ENCODE measurements at places on chromosomes 12 and 14. TPM values are rescaled to one million over a fixed set of nuclear protein-coding genes. Genes with fewer than 3 reads are reported as not detected.

- no peak for DNase-seq
Observed at GRCh38 chr12:125544960-125545359, 479.7 kb downstream of the AACS start.

The ACACB gene
- 9.5 TPM for polyA plus RNA-seq

DNA sequence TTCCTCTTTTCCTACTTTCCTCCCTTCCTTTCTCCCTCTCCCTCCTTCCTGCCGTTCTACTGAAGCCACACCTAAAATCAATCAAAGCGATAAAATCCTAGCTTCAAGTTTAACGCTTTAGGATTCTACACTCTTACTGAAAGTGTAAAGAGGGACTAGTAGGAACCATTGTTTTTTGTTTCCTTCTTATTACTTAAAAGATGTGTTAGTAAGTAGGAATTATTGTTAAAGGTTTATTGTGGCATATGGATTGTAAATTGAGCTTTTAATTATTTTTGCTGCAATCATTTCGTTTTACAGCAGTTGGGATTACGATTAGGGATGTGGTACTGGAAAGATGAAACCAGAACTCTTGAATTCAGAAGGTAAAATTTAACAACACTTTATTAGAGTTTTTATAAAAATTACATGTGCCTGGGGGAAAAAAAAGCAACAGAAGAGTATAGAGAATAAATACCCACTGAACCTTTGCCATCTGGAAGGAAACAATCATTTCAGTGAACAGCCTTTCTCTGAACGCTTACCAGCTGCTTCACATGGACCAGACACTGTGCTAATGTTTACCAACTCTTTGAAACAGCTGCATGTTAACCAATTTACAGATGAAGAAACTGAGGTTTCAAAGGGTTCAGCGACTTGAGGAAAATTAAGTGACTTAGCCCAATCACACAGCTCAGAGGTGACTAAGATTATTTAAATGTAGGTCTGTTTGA, 1.0 kb downstream of the PPP1R36 start:
- no peak for DNase-seq

DNA sequence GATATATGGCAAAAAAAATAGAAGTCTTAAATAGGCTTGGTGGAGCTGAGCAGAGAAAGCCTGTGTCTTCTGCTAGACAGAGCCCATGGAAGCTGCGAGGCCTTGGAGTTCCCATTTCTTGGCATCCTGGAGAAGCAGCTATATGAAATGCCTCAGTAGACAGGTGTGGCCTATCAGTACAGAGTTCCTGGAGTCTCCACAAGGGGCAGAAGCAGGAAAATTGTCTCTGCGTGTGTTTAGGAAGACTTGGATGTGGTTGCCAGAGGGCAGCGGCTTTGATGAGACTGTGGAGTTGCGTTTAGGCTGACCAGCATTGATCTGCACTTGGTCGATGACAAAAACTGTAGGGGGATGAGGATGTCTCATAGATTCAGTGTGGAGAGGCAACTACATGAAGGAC, 334.5 kb upstream of the SEL1L start:
- DNase-seq = no peak

- no peak for DNase-seq
Observed at GRCh38 chr12:113189361-113189760, 3.8 kb downstream of the RITA1 start.

DNA sequence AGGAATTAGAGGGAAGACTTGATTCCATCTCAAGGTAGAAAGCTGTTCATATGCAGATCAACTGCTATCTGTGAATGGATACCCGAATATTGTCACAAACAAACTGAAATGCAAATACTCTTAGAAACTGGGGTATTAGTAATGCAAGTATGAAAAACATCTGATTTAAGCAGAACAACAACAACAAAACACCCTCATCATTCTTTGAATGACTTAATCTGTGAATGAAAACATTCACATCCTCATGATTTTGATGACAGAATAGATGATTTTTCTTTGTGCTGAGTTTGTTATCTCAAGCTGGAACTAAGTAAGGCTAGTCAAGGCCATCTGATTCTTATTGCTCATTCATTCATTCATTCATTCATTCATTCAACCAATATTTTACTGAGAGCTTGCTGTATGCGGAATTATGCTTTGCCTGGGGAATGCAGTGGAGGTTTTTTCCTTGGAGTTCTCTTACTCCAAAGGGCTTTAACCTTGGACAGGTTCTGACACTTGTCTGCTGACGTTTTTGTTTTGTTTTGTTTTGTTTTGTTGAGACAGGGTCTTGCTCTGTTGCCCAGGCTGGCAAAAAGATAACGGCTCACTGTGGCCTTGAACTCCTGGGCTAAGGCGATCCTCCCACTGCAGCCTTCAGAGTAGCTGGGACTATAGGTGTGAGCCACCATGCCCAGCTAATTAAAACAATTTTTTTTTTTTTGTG, 23.3 kb downstream of the OR10G3 start:
- no peak for DNase-seq

DNA sequence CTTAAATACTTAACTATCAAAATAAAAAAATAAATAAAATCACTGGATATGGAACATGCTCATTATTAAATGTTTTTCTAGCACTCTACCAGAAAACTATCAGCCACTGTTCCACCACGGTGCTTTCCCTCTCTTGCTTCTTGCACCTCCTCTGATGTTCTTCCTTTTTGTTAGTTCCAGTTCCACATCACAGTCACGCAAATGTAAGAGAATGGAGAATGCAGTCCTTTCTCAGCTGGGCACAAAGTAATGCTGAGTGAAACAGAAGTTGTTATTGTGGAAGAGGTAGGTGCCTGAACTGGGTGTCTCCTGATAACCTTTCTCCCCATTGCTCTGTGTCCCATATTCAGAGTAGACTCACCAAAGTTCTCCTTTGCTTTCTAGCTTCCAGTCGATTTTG, 1116.9 kb upstream of the TMEM132C start:
- DNase-seq = no peak

- DNase-seq = no peak
Observed at GRCh38 chr14:50937325-50937724, 7.0 kb downstream of the PYGL start.

The PLEKHG7 gene
- 0.73 TPM for polyA plus RNA-seq

GRCh38 chr12:80401191-80401590, 42.8 kb upstream of the PTPRQ start:
- DNase-seq = no peak

DNA sequence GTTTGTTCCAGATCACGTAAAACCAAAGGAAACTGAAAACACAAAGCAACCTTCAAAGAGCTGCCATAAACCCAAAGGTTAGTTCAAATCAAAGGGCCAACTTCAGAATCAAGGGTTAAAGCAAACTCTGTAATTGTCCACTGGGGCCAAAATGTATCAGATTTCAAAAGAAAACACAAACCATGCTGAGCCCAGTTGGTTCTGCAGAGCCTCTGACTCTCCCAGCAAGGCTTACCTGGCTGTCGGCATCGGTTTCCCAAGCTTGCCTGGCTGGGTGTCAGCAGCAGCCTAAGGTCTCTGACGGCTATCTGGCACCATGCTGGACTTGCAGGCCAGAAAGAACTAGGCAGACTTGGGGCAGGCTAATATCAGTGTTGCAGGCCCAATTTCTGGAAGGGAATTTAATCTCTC, 125.3 kb downstream of the DAD1 start:
- DNase-seq = no peak

The FOXN4 gene
- polyA plus RNA-seq = 0.14 TPM

The UBE3B gene
- 13.5 TPM for polyA plus RNA-seq

- peak; percentile 7 for DNase-seq
Observed at GRCh38 chr12:62258941-62259630, 1.1 kb upstream of the USP15 start.

The IAPP gene
- polyA plus RNA-seq = 0.16 TPM

The AICDA gene
- 0.39 TPM for polyA plus RNA-seq

DNA sequence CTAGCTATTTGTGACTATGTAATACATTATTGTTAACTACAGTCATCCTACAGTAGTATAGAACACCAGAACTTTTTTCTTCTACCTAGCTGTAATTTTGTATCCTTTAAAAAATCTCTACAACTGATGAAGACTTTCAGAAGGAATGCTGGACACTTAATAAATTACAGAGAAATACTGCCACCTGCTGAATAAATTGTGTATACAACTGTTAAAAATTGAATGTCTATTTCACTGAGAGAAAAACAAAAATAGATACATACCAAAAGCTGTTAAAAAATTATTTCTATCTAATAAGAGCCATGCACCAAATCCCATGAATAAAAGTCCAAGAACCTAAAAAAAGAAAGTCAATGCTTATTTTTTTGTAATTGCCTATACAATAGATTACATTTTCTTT, 6.6 kb downstream of the TSPAN19 start:
- DNase-seq = peak; percentile 8

The FAM234B gene
- polyA plus RNA-seq = 3.8 TPM

DNA sequence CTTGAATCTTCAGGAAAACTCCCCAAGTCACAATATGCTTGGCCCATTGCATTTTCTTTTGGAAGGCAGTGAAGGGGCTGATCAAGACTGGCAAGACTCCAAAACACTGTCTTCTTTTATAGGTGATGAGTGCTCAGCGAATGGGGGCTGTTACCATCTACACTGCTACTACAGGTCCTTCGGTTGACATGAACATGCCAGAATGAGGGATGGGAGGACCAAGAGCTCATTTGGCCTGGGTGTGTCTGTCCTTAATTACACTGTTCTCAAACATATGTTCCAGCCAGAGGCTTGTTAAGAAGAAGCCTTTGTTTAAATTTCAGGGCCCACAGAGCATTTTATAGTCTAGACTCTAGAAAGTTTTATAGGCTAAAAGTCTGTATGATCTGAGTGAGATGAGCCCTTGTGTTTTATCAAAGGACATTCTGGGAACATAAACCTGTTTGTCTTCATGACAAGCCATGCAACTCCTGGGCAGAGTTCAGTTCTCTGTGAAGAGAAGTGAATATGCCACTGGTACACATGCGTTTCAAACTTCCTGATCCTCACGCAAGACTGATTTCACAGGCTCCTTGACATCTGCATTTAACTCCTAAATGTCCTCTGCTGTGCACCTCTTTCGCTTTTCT, 4.7 kb upstream of the FAM234B start:
- DNase-seq = no peak

The MYO1H gene
- 0.14 TPM for polyA plus RNA-seq
